ENCODE measurements at places on chromosomes 16 and 17.

- DNase-seq: no peak
Measured at GRCh38 chr16:51231702-51232101, 80.6 kb upstream of the SALL1 start.

DNA sequence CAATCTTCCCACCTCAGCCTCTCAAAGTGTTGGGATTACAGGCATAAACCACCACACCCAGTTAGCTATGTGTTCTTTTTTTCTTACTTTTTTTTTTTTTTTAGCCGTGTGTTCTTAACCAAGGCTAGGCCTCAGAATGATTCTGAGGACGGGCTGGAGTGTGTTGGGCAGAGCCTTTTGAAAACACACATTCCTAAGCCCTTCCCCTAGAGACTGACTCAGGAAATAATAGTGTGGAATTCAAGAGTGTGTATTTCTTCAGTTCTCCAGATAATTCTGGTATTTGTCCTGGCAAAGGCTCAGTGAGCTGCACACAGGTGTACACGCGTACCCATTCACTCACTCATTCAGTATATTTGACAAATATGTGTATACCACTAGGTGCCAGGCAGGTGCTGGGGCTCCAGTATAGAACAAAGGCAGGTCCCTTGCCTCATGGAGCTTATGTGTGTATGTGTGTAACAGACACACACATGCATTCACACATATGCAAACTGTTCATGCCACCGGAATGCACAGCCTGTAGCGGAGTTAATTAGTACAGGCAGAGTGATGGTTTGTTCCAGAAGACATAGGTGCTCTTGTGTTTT, 19.4 kb upstream of the NFATC3 start:
- no peak for DNase-seq

DNA sequence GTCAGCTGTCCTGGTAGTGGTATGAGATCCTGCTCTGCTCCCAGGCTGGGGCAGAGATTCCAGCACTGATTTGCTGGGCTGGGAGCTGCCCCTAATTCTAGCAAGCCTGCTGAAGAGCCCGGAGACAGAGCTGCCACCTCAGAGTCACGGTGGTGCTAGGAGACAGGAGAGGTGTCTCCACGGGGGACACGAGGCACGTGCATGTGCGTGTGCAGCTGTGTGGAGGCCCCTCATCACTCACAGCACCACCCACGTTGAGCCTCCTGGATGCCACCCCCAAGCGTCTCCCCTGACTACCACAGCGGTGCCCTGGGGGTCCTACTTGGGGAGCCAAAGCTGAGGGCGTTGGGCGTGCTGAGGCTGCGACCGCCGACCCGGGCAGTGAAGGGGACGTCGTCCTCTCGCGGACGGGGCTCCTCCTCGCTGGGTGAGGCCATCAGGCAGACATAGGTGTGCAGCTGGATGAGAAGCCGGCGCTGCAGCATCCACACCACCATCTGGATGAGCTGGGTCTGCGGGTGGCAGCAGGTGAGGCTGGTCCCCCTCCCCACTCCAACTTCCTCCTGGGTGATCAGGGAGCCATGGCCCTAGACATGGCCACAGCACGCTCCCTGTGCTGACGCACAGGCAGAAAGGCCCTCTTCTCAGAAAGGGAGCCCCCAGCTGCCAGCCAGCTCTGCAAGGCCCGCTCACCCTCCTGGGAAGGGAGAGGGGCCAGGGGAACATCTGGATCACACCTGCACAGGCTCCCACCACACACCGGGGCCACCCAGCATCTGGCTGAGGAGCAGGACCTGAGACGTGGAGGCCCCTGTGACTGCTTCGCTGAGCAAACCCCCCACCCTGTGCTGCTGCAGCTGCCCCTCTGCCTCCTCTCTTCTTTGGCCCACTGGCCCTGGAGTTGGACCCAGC, 11.6 kb downstream of the MPG start:
- no peak for DNase-seq

DNA sequence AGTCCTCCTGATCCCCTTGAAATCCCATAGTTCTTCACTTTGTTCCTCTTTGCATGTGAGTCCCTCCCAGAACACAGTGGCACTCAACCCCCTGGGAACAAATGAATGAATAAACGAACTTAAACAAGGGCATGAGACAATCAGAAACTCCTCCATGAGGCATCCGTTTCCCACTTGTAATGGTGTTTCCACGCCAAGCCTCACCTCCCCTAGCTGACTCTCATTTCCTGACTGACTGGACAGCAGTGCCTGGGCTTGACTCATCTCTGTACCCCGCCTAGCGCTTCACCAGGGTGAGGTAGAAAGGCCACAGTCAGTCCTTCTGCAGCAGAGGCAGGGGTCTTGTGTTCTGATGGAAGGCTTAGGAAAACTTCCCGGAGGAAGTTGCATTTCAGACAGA, 14.2 kb downstream of the KIF1C start:
- DNase-seq: peak; percentile 52

DNA sequence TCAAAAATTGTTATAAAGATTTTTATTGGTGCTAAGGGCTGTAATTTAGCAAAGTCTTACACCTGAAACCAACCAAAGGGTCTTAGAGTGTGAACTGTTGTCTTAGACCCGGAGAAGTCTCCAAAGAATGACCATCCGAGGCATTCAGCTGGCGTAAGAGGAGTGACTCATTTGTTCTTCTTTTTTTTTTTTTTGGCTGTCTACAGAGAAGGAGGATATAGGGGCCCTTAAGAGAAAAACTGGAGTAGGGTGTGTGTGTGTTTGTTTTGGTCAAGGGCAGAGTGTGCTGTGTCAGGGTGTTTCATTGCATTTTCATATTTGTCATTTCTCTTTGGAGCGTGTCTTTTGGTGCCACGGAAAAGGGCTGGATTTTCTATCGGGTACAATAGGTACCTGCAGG, 508.0 kb downstream of the WWOX start:
- no peak for DNase-seq

- DNase-seq: no peak
Measured at GRCh38 chr17:42880776-42881310, 19.8 kb upstream of the G6PC1 start.

- DNase-seq: no peak
Measured at GRCh38 chr16:58046936-58047335, 21.4 kb downstream of the MMP15 start.

DNA sequence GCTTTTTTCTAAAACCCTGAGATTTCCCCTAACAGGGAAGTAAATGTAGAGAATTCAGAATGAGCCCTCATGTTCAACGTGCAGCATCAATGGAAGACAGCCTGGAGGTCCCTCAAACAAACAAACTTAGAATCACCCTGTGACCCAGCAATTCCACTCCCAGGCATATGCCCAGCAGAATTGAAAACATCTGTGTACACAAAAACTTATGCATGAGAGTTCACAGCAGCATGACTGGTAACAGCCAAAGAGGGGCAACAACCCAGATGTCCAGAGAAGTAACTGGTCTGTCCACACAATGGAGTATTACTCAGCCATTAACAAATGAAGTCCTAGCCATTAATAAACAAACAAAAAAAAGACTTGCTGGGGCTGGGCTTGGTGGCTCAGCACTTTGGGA, 252.7 kb downstream of the PARN start:
- DNase-seq: no peak

DNA sequence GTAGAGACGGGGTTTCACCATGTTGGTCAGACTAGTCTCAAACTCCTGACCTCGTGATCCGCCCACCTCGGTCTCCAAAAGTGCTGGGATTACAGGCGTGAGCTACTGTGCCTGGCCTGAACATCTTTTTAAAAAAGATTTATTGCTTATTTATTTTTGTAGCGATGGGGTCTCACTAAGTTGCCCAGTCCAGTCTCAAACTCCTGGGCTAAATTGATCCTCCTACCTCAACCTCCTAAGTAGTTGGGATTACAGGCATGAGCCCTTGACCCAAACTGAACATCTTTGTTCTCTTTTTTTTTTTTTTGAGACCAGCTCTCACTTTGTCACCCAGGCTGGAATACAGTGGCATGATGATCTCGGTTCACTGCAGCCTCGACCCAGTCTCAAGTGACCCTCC, 27.5 kb downstream of the DDX19A start:
- DNase-seq: no peak

- DNase-seq: no peak
Measured at GRCh38 chr17:65918500-65918899, 273.4 kb downstream of the CEP112 start.

- DNase-seq: no peak
Measured at GRCh38 chr17:79925242-79925957, 86.2 kb upstream of the CBX4 start.

GRCh38 chr17:73286863-73287296, 24.9 kb downstream of the CDC42EP4 start:
- DNase-seq: no peak

- no peak for DNase-seq
Measured at GRCh38 chr17:8888704-8889302, 21.3 kb upstream of the PIK3R6 start.

- DNase-seq: no peak
Measured at GRCh38 chr17:55324296-55324978, 59.7 kb downstream of the HLF start.

- DNase-seq: no peak
Measured at GRCh38 chr17:75475144-75475835, 18.9 kb downstream of the TMEM94 start.

- peak; percentile 19 for DNase-seq
Measured at GRCh38 chr17:35568561-35568960, 7.9 kb upstream of the SLFN14 start.

GRCh38 chr16:50309527-50310307, 43.4 kb downstream of the ADCY7 start:
- peak; percentile 19 for DNase-seq

GRCh38 chr16:71460236-71460635, 1.8 kb downstream of the ZNF23 start:
- no peak for DNase-seq

DNA sequence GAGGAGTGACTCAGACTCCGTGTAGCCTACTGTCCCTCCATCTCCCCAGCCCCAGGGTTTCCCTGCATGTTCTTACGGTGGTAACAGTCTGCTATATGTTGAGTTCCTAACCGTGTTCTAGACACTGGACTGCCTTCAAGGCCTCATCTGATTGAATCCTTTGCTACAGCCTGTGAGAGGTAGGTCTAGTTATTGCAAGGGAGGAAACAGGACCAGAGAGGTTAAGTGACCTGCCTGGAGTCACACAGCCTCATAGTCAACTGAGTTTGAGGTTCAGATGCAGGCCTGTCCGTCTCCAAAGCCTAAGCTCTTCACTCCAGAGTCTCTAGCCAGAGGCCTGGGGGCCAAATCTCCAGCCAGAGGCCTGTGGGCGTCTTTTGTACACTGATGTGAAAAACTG, 98.0 kb downstream of the SDR42E1 start:
- no peak for DNase-seq

GRCh38 chr17:43020789-43021740, 1.1 kb downstream of the VAT1 start:
- peak; percentile 37 for DNase-seq

- no peak for DNase-seq
Measured at GRCh38 chr16:74892574-74893461, 92.1 kb downstream of the WDR59 start.

DNA sequence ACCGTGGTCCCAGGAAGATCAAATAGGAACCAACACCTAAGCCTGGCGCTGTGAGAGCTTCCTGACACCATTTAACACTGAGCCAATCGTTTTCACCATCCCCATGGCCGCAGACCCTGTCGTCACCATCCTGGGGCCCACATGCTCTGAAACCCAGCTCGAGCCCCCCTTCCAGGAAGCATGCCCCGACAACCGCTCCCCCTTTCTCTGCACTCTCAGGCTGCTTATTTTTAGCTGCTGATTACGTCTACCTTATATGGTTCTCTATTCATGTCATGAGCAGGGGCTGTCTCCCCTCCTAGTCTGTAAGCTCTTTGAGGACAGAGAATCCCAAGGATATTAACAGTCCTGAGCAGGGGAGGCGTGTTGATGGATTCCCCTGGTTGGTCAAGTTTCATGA, 10.5 kb downstream of the SRL start:
- DNase-seq: no peak

DNA sequence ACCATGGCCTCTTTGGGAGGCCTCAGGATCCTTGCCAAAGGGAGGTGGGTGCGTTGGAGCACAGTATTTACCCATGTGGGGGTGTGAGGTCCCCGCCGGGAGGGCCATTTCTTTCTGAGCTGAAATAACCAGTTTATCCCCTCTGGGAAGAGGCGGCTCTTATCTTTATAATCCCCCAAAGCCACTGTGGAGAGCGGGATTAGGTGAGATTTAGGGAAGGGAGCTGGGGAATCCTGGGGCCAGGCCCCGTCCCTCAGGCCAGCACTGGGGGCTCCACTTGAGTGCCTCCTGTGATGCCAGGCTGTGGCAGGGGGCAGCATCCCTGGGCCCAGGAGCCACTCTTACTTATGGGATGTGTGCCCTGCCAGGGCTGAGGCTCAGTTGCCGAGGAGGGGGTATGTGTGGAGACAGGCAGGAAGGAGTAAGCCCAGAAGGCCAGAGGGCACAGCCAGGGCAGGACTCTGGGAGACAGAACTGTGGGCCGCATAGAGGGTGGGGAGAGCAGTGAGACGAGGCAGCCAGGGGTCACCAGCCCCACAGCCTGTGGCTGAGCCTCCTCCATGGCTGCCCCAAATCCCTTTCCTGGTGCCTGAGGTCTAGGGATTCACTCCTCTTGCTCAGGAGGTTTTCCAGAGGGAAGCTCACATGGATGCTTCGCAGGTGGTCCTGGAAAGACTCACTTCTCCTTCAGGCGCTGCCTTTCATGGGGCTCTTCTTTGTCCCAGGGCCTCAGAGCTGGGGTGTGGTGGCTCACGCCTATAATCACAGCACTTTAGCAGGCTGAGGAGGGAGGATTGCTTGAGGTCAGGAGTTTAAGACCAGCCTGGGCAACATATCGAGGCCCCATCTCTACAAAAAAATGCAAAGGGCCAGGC, 25.0 kb downstream of the TMEM94 start:
- DNase-seq: no peak

GRCh38 chr17:35167046-35167445, 19.4 kb downstream of the UNC45B start:
- no peak for DNase-seq

GRCh38 chr17:27577884-27578717, 52.9 kb upstream of the LGALS9 start:
- DNase-seq: no peak

DNA sequence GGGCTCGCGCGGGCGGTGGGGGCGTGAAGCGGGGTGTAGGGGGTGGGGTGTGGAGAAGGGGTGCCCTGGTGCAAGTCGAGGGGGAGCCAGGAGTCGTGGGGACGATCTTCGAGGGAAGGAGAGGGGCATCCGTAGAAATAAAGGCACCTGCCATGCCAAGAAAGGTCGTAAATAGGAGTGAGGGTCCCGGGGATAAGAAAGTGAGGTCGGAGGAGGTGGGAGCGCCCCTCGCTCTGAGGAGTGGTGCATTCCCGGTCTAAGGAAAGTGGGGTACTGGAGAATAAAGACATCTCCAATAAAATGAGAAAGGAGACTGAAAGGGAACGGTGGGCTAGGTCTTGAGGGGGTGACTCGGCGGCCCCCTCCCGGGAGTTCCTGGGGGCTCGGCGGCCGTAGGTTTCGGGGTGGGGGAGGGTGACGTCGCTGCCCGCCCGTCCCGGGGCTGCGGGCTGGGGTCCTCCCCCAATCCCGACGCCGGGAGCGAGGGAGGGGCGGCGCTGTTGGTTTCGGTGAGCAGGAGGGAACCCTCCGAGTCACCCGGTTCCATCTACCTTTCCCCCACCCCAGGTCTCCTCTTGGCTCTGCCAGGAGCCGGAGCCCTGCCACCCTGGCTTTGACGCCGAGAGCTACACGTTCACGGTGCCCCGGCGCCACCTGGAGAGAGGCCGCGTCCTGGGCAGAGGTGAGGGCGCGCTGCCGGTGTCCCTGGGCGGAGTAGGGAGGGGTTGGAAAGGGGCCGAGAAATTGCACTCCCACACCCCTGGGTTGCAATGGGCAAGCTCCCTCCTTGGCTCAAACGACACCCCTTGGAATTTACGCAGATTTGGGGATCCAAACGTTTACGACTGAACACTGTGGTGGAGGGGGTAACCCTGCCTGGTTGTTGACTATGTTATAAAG, 888 bp downstream of the CDH1 start:
- no peak for DNase-seq

- peak; percentile 21 for DNase-seq
Measured at GRCh38 chr16:50313596-50314478, 47.5 kb downstream of the ADCY7 start.

Measured in GM12892 (cell line).